ENCODE measurements at places on chromosomes 7 and 10. TPM values are rescaled to one million over a fixed set of nuclear protein-coding genes. Genes with fewer than 3 reads are reported as not detected.

Gene GARIN1A
- polyA plus RNA-seq, result 2.1 TPM

Gene SPDYE11
- not detected for polyA plus RNA-seq

Gene TBXAS1
- polyA plus RNA-seq, result 12.8 TPM

Gene NXPH1
- 25.8 TPM for polyA plus RNA-seq

All from adrenal gland (tissue), 19 donors.